Chondrocyte (in vitro differentiated cells): ENCODE measurements at places on chromosomes 4 and X. TPM values are rescaled to one million over a fixed set of nuclear protein-coding genes. Genes with fewer than 3 reads are reported as not detected.

Gene DTHD1
- not detected in 3 replicates for total RNA-seq

Gene USP27X
- total RNA-seq: 2.8 to 3.4 TPM (median 3.2 TPM) in 3 replicates

Gene RADX
- total RNA-seq: 0.17 to 0.31 TPM in 2 of 3 replicates, not detected in the other

Gene PCDH10
- total RNA-seq: 30.2 to 69.6 TPM (median 30.5 TPM) in 3 replicates

Gene ASB12
- total RNA-seq: 0.27 to 0.44 TPM in 2 of 3 replicates, not detected in the other

Gene CACNA1F
- total RNA-seq: not detected in 3 replicates

Gene DKK2
- 107 to 259 TPM (median 109 TPM) in 3 replicates for total RNA-seq

Gene NBDY
- 49.9 to 63.1 TPM (median 51.1 TPM) in 3 replicates for total RNA-seq

Gene CFI
- not detected in 3 replicates for total RNA-seq

GRCh38 chr4:118772081-118772766, 63.7 kb downstream of the SEC24D start:
- H3K4me3 ChIP-seq: no peak overlapping the region
- no peak for DNase-seq
- H3K4me1 ChIP-seq: peaks cover 70% of the 10 kb centered on the region
- H3K27ac ChIP-seq: peak overlapping the region; percentile 57

- no peaks in the 10 kb centered on the region for H3K36me3 ChIP-seq
- H3K4me3 ChIP-seq: no peak overlapping the region
- peaks cover 46% of the 10 kb centered on the region for H3K27me3 ChIP-seq
- no peaks in the 10 kb centered on the region for H3K4me1 ChIP-seq
Observed at GRCh38 chr4:77385124-77385969, 220.3 kb upstream of the CXCL13 start.

- no peak for DNase-seq
- H3K27ac ChIP-seq: no peak overlapping the region
- H3K36me3 ChIP-seq: peaks cover 2% of the 10 kb centered on the region
- peaks cover 2% of the 10 kb centered on the region for H3K27me3 ChIP-seq
Observed at GRCh38 chr4:164606478-164606877, 147.5 kb upstream of the SMIM31 start.

DNA sequence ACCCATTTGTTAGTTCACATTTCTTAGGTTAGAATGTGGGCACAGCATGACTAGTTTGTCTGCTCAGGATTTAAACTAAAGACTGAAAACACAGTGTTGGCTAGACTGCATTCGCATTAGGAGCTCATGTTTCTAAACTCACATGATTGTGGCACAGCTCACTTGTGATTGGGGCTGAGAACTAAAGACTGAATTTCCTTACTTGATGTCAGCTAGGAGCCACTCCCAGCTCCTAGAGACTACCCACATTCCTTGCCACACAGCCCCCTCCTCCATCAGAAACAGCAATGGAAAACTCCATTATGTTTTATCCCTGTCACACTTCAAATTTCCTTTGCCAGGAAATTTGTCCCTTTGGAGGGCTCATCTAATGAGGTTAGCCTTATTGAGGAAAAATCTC, 170.2 kb upstream of the NUDT6 start:
- DNase-seq: no peak
- peaks cover 3% of the 10 kb centered on the region for H3K4me1 ChIP-seq
- H3K4me3 ChIP-seq: no peak overlapping the region
- H3K27me3 ChIP-seq: no peaks in the 10 kb centered on the region
- H3K36me3 ChIP-seq: peaks cover 10% of the 10 kb centered on the region

DNA sequence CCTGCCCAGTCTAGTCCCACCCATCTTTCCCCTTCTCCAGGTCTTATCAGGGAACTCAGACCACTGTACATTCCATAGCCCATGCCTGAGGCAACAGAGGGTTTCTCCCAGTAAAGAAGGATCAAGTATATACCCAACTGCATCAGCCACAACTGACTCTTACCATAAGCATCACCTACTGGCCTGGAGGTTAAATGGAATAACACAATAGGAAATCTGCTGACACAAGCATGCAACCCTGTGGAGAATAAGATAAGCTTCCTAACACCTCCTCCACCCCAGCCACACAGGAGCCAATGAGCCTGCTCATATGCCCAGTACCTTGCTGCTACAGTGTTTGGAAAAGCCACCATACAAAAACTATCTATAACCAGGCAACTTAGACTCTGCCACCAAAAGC, 34.6 kb upstream of the PLK4 start:
- H3K36me3 ChIP-seq: peaks cover 28% of the 10 kb centered on the region
- no peak for DNase-seq
- no peaks in the 10 kb centered on the region for H3K27me3 ChIP-seq
- H3K27ac ChIP-seq: no peak overlapping the region
- H3K4me3 ChIP-seq: no peak overlapping the region

- H3K27ac ChIP-seq: peak overlapping the region; percentile 32
- DNase-seq: no peak
- H3K4me3 ChIP-seq: no peak overlapping the region
- H3K27me3 ChIP-seq: no peaks in the 10 kb centered on the region
- no peaks in the 10 kb centered on the region for H3K36me3 ChIP-seq
- H3K4me1 ChIP-seq: peaks cover 7% of the 10 kb centered on the region
Observed at GRCh38 chrX:153937056-153937455, 2.2 kb upstream of the NAA10 start.

DNA sequence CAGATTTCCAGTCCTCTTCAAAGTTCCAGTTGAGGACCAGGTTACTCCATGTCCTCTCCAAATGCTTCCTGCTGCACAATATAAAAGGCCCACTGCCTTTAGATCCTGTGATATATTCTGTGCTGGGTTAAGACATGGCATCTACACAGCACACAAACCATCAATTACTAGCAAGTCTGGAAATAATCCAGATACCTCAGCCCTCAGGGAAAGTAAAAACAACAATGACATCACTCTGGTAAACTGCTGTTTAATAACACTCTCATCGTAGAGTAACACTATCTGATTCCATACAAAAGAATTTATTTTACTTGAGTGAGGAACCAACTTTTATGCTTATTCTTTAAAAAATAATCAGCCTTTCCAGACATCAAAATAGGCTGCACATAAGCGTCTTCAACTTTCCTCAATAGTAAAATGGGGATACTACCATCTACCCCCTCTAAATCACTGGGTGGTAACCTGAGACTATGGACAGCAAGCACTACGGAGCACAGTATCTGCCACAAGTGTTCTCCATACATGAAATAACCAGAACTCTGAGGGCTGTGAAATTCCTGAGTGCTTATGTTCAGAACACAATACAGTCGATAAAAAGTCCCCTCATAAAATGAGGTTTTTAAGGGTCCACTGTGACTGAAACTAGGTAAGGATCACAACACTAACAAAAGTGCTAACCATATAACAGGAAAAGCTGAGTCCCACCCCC, 53.4 kb downstream of the ABCG2 start:
- H3K27me3 ChIP-seq: no peaks in the 10 kb centered on the region
- H3K36me3 ChIP-seq: no peaks in the 10 kb centered on the region

GRCh38 chrX:103376118-103376978, at the start of gene BEX3:
BEX3 (plus strand) TSS chrX:103376538; CDS start chrX:103377522, 984 bp downstream.
- H3K27ac ChIP-seq: peak within 1 kb of the TSS; percentile 88
- peaks cover 22% of the 10 kb centered on the region for H3K4me1 ChIP-seq
- H3K4me3 ChIP-seq: peak within 1 kb of the TSS; percentile 81
- peaks cover 3% of the 10 kb centered on the region for H3K36me3 ChIP-seq
- no peaks in the 10 kb centered on the region for H3K27me3 ChIP-seq

- no peak overlapping the region for H3K27ac ChIP-seq
- no peak for DNase-seq
- no peak overlapping the region for H3K4me3 ChIP-seq
- peaks cover 26% of the 10 kb centered on the region for H3K4me1 ChIP-seq
- H3K27me3 ChIP-seq: no peaks in the 10 kb centered on the region
- H3K36me3 ChIP-seq: peaks cover 3% of the 10 kb centered on the region
Observed at GRCh38 chr4:38568768-38569167, 95.2 kb upstream of the KLF3 start.

GRCh38 chr4:84001876-84002569, 466.1 kb downstream of the GPAT3 start:
- no peaks in the 10 kb centered on the region for H3K4me1 ChIP-seq
- peaks cover 18% of the 10 kb centered on the region for H3K27me3 ChIP-seq
- H3K4me3 ChIP-seq: no peak overlapping the region
- H3K36me3 ChIP-seq: no peaks in the 10 kb centered on the region

- H3K36me3 ChIP-seq: no peaks in the 10 kb centered on the region
- no peaks in the 10 kb centered on the region for H3K27me3 ChIP-seq
- peak overlapping the region; percentile 48 for H3K4me3 ChIP-seq
- peak overlapping the region; percentile 87 for H3K27ac ChIP-seq
- no peak for DNase-seq
Observed at GRCh38 chrX:115459883-115460880, 100.8 kb upstream of the PLS3 start.

GRCh38 chrX:103464072-103464773, 55.1 kb downstream of the RAB40A start:
- H3K27me3 ChIP-seq: no peaks in the 10 kb centered on the region
- H3K4me1 ChIP-seq: peaks cover 7% of the 10 kb centered on the region
- peak overlapping the region; percentile 74 for H3K27ac ChIP-seq
- no peaks in the 10 kb centered on the region for H3K36me3 ChIP-seq
- no peak for DNase-seq

- no peaks in the 10 kb centered on the region for H3K4me1 ChIP-seq
- H3K27me3 ChIP-seq: peaks cover 44% of the 10 kb centered on the region
- H3K4me3 ChIP-seq: no peak overlapping the region
- H3K36me3 ChIP-seq: no peaks in the 10 kb centered on the region
Observed at GRCh38 chr4:6408263-6408662, 64.2 kb downstream of the PPP2R2C start.

- no peak overlapping the region for H3K27ac ChIP-seq
- DNase-seq: no peak
- no peak overlapping the region for H3K4me3 ChIP-seq
- no peaks in the 10 kb centered on the region for H3K36me3 ChIP-seq
- peaks cover 23% of the 10 kb centered on the region for H3K27me3 ChIP-seq
Observed at GRCh38 chr4:186272699-186273391, 6.9 kb downstream of the F11 start.

DNA sequence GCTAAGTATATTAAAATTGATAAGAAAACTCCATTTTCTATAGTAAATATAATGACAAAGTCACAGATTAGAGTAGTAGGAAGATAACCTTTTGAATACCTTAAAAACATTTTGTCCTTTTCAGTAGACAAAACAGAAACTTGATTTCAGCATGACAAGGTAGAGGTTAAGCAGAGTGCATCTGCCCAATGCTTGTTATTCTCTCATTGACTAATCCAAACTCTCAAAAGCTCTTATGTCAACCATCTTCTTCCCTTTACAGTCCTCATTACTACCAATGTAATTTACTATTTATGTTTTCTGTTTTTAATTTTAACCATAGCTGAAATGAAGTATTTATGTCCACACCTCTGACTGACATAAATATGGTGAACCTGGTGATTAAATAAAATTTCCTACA, 11.1 kb downstream of the NIPAL1 start:
- H3K4me1 ChIP-seq: peaks cover 16% of the 10 kb centered on the region
- no peaks in the 10 kb centered on the region for H3K27me3 ChIP-seq
- H3K4me3 ChIP-seq: no peak overlapping the region
- no peak for DNase-seq
- no peak overlapping the region for H3K27ac ChIP-seq
- no peaks in the 10 kb centered on the region for H3K36me3 ChIP-seq

GRCh38 chrX:44152852-44153251, 179.7 kb upstream of the NDP start:
- no peak overlapping the region for H3K4me3 ChIP-seq
- no peaks in the 10 kb centered on the region for H3K4me1 ChIP-seq
- no peaks in the 10 kb centered on the region for H3K36me3 ChIP-seq
- no peak for DNase-seq
- no peaks in the 10 kb centered on the region for H3K27me3 ChIP-seq

DNA sequence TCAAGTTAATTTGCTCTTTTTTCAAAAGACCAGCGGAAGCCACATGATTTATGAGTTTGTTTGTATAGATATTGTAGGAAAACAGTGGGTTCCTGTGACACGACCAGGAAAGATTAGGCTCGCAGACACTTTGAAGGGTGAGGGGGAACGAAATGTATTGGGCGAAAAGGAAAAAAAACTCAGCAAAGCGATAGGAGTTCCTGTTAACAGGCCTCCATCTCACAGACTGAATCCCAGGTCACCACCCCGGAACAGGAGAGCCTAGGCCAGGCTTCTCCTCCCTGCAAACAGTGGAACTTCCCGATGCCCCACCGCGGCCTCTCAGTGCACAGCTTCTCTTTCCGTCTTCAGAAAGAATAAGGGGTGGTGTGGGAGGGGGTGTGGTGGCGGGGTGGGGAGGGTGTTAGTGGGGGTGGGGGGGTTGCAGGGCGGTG, 181.8 kb upstream of the GPRIN3 start:
- no peak for DNase-seq
- no peak overlapping the region for H3K27ac ChIP-seq
- H3K27me3 ChIP-seq: no peaks in the 10 kb centered on the region
- H3K36me3 ChIP-seq: no peaks in the 10 kb centered on the region

DNA sequence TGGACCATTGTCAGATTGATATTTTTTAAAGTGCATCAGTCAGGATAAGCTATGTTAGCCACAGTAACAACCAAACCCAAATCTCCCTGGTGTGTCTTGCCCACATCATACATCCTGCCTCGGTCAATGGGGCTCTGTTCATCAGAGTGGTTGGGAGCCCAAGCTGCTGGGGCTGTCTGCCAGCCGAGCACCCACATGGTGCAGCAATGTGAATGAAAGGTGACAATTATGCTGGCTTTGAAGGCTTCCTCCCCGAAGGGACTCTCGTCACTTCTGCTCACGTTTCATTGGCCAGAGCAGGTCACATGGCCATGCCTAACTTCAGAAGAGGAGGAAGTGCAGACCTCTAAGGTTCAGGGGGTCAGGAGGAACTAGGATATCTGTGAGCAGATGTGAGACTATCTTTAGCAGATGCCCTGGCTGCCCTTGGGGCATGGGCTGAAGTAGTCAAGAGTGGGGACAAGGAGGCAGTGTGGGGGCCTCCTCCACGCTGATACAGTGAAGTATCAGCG, 1.3 kb upstream of the JAKMIP1 start:
- peaks cover 4% of the 10 kb centered on the region for H3K4me1 ChIP-seq
- peaks cover 2% of the 10 kb centered on the region for H3K36me3 ChIP-seq
- H3K27ac ChIP-seq: no peak overlapping the region
- no peak overlapping the region for H3K4me3 ChIP-seq
- no peak for DNase-seq

DNA sequence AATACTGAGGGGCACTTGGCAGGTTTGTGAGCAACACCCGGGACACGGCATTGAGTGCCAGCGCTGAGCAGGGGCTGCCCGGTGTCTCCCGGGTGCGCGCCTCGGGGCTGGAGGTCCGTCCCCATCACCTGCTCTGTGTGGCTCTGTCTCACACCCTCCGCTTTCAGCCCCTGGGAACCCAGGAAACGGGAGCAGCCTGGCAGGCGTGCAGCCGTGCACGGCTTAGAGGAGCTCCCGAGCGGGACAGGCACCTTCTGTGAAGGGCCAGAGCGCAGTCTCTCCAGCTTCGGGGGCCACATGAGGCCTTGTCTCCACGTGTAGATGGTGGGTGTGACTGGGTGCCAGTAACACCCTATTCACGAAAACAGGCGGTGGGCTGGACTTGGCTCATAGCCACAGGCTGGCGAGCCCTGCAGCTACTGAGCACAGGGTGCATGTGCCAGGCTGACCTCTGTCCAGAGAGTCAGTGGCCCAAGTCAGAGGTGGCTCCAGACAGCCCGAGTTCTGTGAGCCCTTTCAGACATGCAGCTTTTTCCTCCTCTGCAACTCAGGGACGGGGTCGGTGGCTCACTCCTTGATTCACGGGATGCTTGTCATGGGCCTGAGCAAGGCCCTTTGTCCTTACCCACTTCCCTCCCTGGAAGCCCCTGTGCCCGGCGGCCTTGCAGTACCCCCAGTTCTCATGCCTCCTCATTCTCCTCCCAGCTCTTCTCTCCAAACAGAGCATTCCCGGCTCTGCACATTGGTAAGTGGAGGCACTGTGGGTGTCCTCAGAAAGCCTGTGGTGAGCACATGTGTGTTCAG, 23.5 kb downstream of the UVSSA start:
- DNase-seq: peak; percentile 70
- no peak overlapping the region for H3K27ac ChIP-seq
- H3K36me3 ChIP-seq: peaks cover 21% of the 10 kb centered on the region
- no peak overlapping the region for H3K4me3 ChIP-seq
- no peaks in the 10 kb centered on the region for H3K27me3 ChIP-seq
- H3K4me1 ChIP-seq: no peaks in the 10 kb centered on the region
